Stimulated activated CD8-positive, alpha-beta memory T cell treated with anti-CD3 and anti-CD28 coated beads, Interleukin-4, amount 100 ng/mL, for 4 hours (primary cell): ENCODE measurements at places on chromosomes 6 and 20.

GRCh38 chr20:64040231-64041039 lies 4.5 kb downstream of the C20orf204 start:
- no peak for DNase-seq

GRCh38 chr6:128098000-128098581 lies 197.2 kb upstream of the THEMIS start:
- DNase-seq: no peak

- DNase-seq: no peak
These were observed 193.3 kb downstream of the CLIC5 start for GRCh38 chr6:45822246-45822812.

DNA sequence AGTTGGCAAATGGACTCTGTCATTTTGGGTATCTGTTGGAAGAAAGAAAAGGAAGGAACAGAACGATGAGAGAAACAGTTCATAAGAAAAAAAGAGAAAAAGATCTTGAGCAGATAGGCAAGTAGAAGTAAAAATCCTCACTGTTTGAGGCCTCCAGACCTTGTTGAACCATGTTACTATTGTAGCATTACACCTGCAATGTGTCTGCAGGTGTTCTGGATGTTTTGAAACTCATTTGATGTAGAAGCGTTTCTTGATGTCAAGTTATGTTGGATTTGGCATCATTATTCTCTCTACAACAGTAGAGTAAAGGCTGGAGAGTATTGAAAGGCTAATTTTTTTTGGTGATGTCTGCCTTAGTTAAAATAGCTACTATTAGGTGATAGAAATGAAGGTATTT lies 108.7 kb downstream of the CARMIL1 start:
- no peak for DNase-seq

DNA sequence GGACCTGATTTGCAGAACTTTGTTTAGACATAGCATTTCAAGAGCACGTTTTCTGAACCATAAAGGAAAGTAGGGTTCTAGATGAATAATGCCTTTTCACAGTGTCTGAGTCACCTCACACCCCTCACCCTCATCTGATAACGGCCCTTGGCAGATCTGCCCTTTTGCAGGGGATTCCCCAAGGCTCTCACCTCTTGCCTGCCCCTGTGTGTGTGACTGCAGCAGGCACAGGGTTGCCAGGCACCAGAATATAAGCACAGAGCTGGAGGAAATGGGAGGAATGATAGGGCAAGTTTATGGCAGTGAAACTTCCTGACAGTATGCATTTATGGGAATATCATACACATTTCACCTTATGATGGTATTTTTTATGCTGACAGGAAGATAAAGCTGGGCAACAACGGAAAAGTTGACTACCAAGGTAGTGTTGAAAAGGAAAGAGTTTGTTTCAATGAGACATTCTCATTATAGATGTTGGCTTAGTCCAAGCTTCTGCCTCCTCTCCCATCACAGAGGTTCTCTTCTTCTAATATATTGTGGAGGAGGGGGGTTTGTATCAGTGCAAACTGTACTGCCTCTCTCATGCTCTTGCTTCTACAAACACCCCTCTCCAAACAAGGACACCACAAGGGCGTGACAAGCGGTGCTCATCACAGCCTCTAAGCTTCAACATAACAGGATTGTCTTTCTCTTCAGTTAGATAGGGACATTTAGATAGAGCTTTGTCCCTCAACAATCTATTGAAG lies 101.5 kb upstream of the BACH2 start:
- DNase-seq: peak; percentile 80

- DNase-seq: no peak
These were observed 110.3 kb downstream of the BCAS1 start for GRCh38 chr20:53959911-53960578.

DNA sequence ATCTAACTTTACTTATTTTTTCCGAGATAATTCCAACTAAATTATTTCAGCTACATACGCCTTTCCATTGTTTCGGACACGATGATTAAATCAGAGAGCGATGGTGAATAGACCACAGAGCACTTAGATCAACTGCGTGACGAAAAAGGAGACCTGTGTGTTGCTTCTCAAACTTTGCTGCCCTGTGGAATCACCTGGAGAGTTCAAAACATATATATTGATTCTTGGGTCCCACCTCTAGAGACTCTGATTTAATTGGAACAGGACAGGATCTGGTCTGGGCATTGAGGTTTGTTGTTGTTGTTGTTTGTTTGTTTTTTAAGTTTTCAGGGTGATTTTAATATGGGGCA lies 401 bp upstream of the TNFRSF21 start:
- DNase-seq: no peak

DNA sequence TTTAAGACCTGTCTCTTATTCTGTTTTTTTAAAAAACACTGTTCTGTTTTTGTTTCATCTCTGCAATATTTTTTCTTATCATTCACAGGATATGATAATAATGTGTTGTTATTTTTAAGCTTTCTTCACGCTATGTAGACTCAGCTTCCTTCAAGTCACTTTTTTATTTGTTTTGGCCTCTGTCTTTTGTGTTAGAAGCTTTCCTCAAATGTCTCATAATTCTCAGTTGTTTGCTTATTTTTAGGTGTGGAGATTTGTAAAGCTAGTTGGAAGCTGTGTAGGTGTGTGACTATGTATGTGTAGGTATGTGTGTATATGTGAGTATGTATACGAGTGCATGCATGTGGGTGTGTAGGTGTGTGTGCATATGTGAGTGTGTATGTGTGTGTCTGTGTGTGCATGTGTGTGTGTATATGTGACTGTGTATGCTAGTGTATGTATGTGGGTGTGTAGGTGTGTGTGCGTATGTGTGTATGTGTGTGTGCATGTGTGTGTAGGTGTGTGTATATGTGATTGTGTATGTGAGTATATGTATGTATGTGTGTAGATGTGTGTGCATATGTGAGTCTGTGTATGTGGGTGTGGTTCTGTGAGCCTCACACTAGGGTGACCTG lies 16.3 kb upstream of the VEGFA start:
- no peak for DNase-seq

DNA sequence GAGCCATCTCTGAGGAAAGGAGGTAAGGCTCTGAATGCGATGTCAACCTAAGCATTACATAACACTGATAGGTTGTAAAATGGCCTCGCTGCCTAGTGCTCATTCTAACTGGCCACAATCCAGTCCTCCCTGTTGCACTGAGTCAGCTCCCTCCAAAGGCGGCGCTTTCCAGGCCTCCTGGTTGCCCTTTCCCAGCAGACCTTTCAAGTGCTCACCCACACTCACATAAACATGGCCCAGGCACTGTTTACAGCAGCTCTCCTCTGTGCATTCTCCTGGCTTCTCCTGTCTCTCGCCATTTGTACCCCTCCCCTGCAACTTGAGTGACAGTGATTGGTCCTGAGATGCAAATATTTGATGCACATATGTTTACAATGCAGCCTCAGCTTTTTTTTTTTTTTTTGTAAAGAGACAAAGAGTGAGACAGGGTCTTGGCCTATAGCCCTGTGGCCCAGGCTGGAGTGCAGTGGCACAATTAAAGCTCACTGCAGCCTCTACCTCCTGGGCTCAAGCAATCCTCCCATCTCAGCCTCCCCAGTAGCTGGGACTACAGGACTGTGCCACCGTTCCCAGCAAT lies 36.8 kb upstream of the PRND start:
- DNase-seq: no peak

GRCh38 chr6:47655719-47656595 lies 42.4 kb upstream of the ADGRF4 start:
- no peak for DNase-seq

DNA sequence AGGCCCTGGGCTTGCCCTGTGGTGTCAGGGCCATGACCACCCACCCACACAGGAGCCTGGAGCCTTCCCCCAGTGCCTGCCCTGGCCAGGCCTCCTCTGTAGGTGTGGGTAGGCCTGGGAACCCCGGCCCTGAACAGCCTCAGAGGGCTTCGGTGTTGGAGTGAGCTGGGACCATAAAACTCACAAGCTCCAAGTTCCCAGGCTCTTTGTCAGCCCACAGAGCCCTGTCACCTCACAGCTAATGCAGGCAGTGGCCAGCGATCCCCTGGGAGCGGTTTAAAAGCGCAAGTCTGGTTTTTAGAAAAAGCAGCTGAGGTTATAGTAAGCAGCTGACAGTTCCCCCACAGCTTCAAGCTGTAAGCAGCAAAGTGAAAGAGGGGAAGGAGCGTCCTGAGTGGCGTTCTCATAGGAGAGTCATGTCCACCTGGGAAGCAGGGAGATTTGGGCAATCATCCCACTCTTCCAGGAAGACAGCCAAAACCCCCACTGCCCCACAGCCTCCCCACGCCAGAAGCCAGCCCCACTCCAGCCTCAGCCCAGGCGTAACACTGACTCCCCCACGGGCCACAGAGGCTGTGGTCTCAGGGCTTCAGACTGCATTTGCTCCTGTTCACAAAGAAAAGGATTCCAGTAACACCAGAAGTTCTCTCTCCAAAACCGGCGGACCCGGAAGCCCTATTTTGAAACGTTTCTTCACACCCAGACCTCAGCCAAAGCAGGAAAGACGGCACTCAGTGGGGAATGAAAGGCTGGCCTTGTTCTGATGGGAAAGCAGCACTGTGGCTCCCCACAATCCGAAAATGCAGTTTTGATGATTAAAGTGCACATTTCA lies 34.3 kb upstream of the FOXC1 start:
- no peak for DNase-seq

GRCh38 chr6:28719275-28719940 lies 193.7 kb downstream of the GPX5 start:
- DNase-seq: no peak

DNA sequence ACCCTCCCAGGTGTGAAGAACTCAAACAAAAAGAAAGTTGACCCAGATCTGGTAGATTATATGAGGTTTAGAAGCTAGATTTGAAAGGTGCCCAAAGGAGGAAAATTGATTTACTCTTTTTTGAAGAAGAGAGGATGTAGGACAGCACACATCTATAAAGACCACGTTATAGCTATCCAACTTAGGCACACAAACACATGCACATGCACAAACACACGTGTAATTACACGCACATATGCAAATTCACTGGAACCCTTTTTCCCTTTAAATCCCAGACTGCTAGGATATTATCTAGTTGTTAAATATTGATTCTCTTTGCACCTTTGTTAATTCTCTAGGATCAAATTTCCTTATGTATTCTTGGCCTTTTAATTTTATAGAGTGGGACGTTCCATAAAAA lies 272.8 kb upstream of the TBX18 start:
- DNase-seq: no peak

GRCh38 chr6:119483908-119484307 lies 134.3 kb upstream of the MAN1A1 start:
- no peak for DNase-seq

- no peak for DNase-seq
These were observed 41.9 kb upstream of the PLN start for GRCh38 chr6:118506071-118506638.

- no peak for DNase-seq
These were observed 70.8 kb upstream of the DYNLRB1 start for GRCh38 chr20:34445177-34446065.

GRCh38 chr6:85066266-85066665 lies 301.9 kb upstream of the TBX18 start:
- DNase-seq: no peak

DNA sequence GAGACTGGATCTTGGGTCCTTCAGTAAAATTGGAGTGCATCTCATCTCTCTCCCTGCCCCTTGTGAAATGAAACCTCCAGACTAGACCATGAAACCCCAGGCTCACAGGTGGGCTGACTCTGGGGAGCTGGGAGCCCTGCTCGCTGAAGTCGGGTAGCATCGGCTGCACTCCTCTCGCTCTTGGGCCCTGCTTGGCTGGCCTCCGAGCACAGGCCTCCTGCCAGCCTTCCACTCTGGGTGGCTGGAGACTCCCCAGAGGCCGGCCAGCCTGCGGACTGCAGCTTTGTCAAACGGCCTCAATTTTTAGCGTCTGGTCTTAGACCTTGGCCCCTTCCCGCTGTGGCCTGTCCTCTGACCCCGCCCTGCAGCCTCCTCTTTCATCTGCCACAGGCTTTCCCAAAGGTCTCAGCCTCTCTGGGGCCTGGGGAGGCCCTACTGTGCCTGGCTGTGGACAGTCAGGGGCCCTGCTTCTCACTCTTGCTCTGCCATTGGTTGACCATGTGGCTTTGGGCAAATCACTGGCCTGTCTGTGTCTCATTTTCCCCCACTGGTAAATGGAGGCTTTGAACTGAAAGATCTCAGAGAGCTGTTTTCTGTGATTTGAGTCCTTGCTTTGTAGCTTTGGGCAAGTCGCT lies 45.1 kb downstream of the SRC start:
- no peak for DNase-seq

GRCh38 chr6:53928641-53929040 lies 133.8 kb downstream of the LRRC1 start:
- DNase-seq: no peak

DNA sequence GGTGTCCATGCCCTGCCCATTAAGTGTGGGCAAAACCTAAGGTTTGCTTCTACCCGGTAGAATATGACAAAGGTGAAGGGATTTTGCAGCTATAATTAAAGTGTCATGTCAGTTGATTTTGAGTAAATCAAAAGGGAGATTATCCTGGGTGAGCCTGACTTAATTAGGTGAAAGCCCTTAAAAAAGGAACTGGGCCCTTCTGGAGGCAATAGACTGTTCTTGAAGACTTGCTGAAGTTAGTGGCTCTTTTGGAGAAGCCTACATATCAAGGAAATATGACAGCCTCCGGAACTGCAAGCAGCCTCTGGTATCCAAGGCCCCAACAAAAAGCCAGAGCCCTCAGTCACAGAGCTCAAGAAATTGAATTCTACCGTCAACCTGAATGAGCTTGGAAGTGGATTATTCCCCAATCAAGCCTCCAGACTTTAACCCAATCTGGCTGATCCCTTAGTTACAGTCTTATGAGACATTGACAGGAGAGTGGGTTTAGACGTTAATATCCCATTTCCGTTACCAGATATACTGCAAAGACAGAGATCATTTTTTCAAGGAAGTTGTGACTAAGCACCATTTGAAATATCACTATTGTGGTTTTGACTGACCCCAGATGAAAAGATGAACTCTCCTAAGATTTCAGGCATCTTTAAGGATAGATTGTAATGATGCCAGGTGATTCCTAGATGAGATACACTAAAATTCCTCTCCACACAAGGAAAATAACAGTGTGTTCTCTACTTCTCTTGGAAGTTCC lies 303.4 kb downstream of the PLCB1 start:
- DNase-seq: no peak

DNA sequence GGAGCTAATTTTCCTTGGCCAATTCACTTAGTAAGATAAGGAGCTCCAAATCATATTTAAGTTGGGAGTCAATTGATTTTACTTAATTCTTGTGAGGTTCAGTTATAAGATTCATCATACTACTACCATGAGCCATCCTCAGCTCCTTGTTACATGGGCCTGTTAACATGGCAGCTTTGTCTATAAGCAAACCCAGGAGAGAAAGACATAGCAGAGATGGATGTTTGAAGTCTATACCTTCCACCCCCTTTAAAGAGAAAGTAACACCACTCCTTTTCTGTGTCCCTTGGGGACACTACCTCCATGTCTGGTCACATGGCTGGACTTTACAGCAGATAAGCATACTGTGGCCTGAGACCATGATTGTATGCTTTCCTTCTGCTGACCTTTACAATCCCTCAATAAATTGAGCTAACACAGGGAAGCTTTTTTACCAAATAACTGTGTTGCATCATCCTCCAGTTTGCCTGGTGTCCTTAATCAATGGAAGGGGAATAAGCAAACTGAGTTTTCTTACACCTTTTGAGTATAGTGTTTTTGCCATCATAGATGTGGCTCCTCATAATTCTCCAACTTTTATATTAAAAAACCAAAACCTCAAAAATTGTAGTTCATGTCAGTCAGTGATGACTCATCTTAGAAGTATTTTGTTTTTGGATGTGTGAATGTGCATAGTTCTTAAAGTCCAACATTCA lies 9.8 kb upstream of the ZNFX1 start:
- DNase-seq: no peak

GRCh38 chr20:21229163-21229562 lies 74.0 kb upstream of the XRN2 start:
- no peak for DNase-seq
